GM04504 (cell line): ENCODE measurements at places on chromosomes 5 and 9.
A peak's percentile ranks its signal among the peaks of the same experiment; 100 is the strongest.

DNA sequence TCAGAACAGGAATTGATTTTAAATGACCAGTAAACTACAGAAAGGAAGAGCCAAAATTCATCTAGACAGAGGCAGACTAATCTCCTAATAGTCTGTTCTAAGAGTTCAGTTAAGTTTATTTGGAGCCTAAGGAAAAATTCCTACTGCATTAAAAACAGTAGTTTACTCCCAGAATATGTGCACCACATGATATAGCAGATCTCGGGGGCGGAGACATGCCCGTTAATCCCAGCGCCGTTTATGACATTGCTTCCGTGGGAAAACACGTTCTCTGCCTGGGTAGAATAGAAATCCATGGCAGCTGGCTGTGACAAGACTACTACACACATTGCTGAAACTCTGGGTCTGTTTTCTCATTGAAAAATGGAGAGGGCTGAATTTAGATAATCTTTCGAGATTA, 11.4 kb downstream of the HABP4 start:
- DNase-seq = no peak

GRCh38 chr5:82396871-82397514, 118.8 kb upstream of the RPS23 start:
- peak; percentile 98 for DNase-seq

DNA sequence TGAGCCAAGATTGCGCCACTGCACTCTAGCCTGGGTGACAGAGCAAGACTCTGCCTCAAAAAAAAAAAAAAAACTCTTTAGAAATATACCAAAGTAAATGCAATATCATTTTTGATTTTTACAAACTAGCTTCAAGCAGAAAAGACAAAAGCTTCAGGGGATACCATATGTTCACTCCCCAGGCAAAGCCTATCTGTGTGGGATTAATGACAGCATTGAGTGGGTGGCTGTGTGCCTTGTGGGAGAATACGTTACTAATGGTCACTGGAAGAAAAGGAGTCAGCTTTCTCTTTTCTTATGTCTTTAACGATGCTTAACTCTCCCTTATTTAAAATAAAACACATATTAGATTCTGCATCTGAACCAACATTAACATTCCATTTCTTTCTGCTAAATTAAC, 1.9 kb downstream of the PCA3 start:
- no peak for DNase-seq

DNA sequence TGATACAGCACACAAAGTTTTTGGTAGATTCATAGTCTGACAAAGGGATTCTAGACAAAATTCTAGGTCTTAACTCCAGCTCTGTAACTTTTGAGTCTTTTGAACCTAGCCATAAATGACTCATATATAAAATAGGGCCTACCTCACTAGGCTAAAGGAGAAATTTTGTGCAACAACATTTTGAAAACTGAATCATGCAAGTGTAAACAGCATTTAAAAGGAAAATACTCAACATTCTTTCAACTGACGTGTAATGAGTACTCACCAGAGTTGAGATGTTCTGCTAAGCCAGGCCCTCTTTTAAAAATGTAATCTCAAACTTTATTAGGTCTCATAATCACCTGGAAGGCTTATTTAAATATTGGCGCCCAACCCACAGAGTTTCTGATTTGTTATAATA, 113.2 kb downstream of the STK32A start:
- DNase-seq = no peak

GRCh38 chr5:135743705-135744411, 90.6 kb upstream of the SLC25A48 start:
- no peak for DNase-seq

DNA sequence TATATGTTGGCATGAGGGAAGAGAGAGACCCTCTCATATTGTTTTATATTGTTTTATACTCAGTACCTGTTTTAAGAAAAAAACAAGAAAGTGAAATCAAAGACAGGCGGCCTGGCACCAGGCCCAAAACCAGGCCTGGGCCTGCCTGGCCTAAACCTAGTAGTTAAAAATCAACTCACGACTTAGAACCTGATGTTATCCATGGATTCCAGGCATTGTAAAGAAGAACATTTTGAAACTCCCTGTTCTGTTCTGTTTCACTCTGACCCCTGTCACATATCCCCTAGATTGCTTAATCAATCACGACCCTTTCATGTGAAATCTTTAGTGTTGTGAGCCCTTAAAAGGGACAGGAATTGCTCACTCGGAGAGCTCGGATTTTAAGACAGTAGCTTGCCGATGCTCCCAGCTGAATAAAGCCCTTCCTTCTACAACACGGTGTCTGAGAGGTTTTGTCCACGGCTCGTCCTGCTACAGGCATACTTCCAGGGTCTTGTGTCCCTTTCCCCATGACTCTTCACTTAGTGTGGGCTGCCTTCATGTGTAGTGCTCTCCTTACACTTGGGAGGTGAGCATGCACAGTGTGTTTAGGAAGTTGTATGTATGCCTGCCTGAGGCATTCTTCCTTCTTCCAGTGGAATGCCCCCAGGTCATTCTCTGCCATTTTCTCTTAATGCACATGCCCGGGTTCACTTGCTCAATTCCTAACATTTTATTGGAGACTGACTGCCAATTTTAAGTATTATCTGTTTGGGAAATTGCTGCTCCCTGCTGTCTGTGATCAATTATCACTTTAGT, 17.8 kb downstream of the TBCA start:
- DNase-seq = no peak

DNA sequence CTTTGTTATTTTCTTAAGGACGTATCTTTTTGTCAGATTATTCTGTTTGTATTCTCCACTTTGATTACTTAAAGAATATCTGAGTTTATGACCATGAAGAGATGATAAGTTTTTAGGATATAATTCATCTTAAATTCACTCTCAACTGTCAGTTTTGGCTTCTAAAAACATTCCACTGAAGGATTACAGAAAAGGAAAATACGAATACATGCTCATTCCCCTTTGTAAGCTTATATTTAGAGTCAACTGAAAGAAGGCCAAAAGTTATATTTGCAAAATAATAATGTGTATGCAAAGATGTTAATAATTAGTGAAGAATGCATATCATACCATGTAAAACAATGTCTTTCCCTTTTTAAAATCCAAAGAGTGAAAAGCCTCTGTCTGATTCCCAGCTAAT, 52.5 kb downstream of the ZNF474 start:
- DNase-seq = no peak

DNA sequence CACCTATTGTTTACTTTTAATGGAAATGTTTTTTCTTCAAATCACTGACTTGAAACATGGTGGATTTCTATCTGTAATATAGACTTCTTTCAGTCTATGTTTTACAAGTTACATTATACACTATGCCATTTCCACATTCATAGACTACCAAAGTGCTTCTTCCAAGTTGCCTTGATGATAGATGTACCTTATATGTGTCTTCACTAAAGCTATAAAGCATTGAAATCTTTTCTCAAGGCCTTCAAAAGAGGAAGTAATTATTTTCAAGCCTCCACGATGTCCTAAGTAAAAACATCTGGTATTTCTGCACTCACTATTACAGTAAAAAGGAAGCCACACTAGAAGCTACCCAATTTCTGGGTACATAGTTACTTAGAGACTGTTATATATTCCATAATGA, 113.3 kb downstream of the FGF10 start:
- DNase-seq = no peak

GRCh38 chr9:37155601-37156000, 35.2 kb downstream of the ZCCHC7 start:
- DNase-seq = no peak

DNA sequence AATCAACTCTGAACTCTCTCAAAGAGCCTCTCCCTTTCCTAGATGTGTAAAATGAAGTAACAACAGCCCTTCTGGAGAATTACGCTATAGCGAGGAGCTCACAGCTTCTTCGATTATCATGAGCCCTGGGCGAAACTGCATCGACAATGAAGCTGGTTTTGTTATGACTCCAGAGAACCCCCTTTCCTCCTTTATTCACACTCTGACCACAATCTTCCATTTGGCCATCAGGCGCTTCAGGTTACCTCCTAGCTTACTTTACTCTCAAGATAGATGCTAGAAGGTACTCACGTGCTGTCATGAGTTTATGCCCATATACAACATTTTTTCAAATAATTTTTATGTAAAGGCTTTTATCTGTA, 362.7 kb upstream of the RFX3 start:
- DNase-seq = no peak

GRCh38 chr5:137828180-137828579, 39.5 kb upstream of the MYOT start:
- DNase-seq = no peak

- no peak for DNase-seq
Observed at GRCh38 chr5:120507800-120508463, 43.8 kb downstream of the PRR16 start.

GRCh38 chr5:33328818-33329217, 111.9 kb upstream of the TARS1 start:
- no peak for DNase-seq

DNA sequence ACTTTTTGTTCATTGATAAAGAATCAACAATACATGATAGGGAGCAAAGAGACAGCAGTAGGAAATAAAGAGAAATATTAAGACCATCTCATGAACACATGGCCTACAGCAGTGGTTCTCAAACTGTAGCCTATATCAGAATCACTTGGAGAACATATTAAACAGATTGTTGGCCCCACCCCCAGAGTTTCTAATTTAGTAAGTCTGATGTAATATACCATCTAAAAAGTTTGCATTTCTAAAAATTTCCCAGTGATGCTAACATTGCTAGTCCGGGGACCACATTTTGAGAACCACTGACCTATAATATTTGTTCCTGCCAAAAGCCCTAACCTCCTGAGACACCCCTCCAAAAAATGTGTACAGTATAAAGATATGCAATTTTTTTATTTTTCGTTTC, 306.2 kb upstream of the NREP start:
- DNase-seq = no peak

- no peak for DNase-seq
Observed at GRCh38 chr5:17304282-17304681, 86.9 kb downstream of the BASP1 start.

DNA sequence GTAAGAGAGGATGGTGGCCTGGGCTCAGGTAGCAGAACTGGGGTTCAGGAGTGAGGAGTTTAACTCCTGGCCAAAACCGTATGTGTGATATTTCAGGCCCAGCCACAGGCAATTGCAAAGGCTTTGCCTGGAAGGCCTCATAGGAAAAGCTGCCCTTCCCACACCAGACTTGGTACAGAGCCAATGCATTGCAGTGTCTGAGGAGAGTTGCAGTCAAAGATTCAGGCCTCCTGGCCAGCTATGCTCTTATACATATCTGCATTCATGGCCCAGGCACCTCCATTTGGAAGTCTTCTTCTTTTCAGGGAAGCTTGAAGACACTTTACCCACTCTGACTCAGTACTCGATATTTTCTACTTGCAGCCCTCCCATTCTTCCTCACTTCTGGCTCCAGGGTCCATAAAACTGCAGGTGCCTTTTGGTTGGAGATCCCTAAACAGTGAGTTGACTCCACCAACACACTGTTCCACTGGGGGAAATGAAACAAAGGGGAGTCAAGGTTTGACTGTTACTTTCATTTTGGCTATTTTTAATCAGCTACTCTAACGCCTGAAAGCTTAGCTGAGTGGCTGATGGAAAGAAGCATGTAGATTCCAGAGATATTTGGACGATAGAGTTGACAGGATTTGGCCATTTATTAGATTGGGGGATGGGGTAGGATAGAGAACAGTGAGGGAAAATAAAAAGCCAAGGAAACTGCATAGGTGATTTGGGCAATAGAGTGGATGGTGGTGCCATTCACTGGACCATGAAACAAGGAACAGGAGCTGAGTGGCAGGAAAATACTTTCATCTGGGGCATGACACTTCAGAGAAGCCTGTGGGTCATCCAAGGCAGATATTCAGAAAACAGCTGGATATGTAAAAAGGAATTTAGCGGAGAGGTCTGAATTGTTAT, 30.6 kb upstream of the IL33 start:
- peak; percentile 5 for DNase-seq

- no peak for DNase-seq
Observed at GRCh38 chr5:39525271-39525670, 100.5 kb upstream of the DAB2 start.

GRCh38 chr5:24539613-24540012, 105.2 kb downstream of the CDH10 start:
- DNase-seq = no peak

DNA sequence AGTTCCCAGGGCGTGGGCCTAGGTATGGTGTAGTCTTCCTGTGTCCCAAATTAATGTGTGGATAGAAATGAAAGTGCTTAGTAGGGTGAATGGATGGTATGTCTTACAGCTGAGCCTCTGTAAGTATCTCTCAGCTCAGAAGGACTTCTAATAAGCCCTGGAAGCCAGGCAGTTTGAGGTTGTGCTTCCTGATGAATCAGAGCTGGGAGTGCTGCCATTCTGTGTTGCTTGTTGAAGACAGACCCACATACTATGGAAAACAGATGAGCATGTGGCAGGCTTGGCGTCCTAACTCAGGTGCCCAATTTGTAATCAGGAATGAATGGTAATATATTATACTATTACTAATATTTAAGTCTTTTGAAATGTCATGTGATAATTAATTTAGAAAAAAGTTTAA, 69.8 kb downstream of the CMYA5 start:
- peak; percentile 77 for DNase-seq

DNA sequence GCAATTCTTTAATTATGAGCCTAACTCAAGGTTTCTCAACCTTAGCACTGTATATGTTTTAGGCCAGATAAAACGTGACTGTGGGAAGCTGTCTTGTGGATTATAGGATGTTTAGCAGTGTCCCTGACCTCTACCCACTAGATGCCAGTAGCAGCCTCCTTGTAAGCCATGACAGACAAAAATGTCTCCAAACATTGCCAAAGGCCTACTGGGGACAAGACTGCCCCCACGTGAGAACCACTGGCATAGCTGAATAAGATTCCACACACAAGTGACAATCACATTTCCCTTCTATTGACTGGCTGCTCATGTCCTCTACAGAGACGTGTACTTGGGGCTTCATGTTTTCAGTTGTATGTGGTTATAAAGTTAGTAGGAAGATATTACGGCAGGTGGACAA, 55.4 kb downstream of the GOLM1 start:
- no peak for DNase-seq

DNA sequence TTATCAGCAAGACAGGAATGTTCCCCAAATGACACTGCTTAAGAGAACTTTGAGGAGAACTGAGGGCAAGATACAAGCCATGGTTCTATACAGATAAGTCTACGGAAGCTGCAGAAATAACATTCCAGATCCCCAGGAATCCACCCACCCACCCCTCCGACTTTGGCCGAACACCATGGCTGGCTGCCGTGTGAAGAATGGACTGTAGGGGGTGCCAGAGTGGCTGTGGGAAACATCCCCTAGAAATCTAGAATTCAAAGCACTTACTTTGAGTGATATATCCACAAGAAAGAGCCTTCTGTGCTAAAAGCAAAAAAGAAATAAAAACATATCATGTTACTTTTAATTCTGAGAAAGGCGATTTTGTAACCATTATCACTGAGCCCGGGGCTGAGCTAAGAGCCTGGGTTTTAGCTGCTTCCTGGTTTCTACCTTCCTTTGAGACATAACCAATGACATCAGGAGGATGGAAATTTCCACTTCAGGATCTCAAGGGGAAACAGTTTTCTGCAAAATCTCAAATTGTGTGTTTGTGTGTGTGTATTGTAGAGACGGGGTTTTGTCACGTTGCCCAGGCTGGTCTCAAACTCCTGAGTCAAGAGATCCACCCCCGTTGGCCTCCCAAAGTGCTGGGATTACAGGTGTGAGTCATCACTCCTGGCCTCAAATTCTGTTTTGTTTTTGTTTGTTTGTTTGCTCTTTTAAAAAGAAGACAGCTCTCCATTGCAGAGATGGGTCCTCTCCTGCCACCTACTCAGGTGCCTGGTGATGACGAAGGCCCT, 36.4 kb downstream of the GGTA1 start:
- DNase-seq = no peak
